ENCODE measurements at places on chromosomes 6 and 20.

GRCh38 chr20:47818996-47819609, 33.8 kb upstream of the SULF2 start:
- DNase-seq, result no peak

DNA sequence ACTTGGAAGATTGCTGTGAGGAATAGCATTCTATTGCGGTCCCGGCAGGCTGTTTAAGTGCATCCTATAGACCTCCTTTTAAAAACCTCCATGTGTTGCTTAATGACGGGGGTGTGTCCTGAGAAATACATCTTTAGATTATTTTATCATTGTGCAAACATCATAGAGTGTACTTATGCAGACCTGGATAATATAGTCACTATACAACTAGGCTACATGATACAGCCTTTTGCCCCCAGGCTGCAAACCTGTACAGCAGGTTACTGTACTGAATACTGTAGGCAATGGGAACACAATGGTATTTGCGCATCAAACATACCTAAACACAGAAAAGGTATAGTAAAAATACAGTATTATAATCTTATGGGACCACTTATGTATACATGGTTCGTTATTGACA, 175.6 kb downstream of the RNF144B start:
- no peak for DNase-seq

DNA sequence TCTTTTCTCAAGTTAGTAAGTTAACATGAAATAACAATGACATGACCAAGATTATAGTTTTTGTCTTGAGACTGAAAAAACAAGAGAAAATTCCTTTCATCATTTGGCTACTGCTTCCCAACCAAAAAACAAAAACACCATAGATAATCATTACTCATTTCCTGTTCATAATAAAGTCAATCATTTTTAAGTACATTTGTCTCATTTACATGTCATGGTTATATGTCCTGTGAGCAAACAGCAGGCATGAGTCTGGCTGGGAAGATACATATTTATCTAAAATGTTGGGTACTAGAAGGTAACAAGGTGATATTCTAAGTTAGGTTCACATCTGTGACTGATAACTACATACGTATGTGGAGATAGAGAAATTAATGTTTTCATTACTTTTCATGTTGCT, 180.5 kb downstream of the ISM1 start:
- no peak for DNase-seq

- no peak for DNase-seq
Observed at GRCh38 chr20:428658-429200, 20.6 kb downstream of the RBCK1 start.

Data from inflammatory macrophage treated with lipopolysaccharide for 4 hours (primary cell).